ENCODE measurements at places on chromosomes 5 and 9.

- no peak for DNase-seq
Measured at GRCh38 chr5:124712731-124713305, 33.6 kb downstream of the ZNF608 start.

DNA sequence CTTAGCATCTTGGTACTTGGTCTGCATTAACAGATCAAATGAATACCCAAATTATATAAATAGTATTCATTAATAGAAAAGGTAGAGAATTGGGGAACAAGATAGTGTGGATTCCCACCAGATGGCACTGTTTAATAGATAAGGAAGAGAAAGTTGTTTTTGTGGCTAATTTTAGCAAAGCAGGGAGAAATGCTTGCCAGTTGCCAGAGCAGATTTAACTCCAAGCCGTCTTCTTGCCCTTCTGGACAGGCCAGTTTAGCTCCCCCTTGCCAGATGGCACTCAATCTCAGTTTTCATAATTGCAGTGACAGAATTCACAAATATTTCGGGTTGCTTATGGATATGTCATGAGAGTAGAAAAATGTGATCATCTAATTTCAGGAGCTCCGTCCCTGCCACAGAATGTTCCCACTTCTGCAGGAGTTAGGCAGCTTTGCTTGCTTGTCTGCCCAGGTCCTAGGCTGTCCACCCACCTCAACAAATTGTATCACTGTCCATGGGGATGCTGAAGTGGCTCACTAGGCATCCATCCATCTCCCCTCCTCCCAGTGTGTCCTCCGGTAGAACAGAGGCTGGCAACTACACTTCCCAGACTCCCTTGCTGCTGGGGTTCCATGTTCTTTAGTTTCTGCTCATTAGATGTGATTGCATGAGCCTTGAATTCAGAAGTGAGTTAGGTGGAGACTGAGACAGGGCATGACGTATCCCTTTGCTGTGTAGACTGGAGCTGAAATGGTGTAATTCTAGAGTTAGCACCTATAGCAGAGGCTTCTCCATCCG is 11.8 kb upstream of the HEXB start:
- peak; percentile 14 for DNase-seq

GRCh38 chr5:142171270-142171669 is 62.7 kb downstream of the NDFIP1 start:
- DNase-seq: no peak

DNA sequence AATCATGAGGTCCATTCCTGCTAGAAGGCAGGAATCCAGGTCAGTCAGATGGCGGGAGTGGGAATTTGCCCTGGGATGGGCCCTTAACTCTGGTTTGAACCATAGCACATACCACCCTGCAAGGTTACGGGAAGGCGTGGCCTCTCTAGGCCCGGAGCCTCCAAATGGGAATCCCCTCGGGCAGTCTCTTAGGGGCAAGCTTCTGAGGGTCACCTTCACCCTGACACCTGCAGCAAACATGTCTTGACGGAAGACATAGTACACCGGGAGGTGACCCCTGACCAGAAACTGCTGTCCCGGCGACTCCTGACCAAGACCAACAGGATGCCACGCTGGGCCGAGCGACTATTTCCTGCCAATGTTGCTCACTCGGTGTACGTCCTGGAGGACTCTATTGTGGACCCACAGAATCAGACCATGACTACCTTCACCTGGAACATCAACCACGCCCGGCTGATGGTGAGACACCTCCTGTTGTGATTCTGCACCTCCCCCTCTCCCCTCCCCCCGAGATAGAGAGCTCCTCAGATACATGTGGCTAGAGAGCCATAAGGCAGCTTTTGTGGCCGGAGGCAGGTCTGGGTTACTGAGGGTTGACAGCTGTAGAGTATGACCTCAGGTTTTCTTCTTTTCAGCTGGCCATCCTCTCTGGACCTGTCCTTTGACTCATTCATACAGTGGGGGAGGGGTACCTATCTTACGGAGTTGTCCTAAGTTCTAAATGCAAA is 957 bp downstream of the PRELID1 start:
- peak; percentile 36 for DNase-seq

GRCh38 chr5:42759456-42759855 is 2.8 kb downstream of the CCDC152 start:
- DNase-seq: no peak

GRCh38 chr9:107219486-107220077 is 63.5 kb upstream of the RAD23B start:
- no peak for DNase-seq

GRCh38 chr5:18761801-18762200 is 1127.5 kb downstream of the TAF11L14 start:
- DNase-seq: no peak

- DNase-seq: no peak
Measured at GRCh38 chr9:137740312-137740711, 121.5 kb downstream of the EHMT1 start.

DNA sequence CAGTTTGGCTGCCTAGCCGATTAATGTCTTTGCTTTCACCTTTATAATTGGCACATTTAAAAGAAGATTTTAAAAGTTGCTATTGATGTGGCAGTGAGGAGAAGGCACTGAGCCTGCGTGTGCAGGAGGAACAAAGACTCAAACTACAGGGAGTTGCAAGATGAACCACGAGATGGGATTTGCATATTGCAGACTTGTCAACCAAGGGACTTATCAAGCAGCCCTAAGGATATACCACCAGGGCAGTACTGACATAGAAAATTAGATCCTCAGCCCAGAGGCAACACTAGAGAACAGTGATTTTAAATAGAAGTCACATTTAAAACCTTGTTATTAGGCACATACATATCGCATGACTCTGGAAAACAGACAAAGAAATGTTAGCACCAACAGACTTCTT is 342.6 kb downstream of the GLIS3 start:
- no peak for DNase-seq

- DNase-seq: no peak
Measured at GRCh38 chr5:16992006-16992405, 55.9 kb upstream of the MYO10 start.

DNA sequence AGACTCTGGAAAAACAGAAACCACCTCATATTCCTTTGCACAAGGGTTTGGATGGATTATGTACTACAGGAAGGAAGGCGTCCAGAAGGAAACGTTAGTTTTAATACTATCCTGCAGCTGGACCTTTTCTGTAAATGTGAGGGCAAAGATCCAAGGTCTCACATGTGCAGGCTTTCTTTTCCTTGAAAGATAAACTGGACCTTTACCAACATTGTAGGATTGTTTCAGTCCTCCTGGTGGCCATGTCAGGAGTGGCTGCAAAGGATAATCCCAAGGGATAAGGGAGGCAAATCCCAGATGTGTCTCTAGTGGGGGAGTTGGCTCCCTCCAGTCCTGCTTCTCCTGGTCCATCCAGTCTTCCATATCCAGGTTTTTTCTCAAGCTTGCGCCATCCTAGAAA is 397.5 kb downstream of the HTR1A start:
- DNase-seq: no peak

DNA sequence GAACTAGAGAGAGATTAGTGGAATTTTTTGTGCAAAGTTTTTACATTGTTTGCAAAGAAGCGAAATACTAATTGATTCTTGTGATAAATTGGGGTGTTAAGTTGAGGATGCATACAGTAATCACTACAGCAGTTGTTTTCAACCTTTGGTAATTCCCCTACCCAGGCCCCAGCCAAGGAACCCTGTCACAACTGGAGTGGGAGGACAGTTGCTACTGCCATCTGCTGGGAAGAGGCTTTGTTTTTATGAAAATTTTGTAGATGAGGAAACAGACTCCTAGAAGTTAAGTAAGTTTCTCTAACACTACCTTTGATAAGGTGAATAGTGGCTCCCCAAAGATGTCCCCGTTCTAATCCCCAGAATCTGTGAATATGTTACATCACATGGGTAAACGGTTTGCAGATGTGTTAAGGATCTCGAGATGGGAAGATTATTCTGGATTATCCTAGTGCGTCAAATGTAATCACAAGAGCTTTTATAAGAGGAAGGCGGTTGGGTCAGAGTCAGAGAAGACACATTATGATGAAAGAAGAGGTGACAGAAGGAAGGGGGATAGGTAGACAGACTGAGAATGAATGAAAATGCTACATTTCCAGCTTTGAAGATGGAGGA is 34.0 kb upstream of the PPP1R2B start:
- no peak for DNase-seq

DNA sequence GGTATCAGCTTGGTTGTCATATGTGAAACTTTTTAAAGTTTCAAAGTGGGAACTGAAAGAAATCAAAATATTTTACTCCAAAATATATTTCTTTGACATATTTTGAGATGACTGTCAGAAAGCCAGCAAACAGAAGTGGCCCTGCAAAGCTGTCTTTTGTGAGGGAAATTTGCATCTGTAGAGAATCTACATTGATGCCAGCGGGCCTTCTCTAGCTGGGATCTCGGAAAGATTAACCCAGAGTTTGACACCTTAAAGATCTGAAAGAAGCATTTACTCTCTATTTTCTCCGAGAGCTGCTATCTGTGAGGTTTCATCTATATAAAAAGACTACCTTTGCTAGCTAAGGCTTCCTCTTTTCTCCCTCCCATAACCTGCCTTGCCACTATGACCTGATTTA is 303.6 kb downstream of the FBXL17 start:
- DNase-seq: no peak

GRCh38 chr5:1860949-1861348 is 21.8 kb downstream of the IRX4 start:
- no peak for DNase-seq

DNA sequence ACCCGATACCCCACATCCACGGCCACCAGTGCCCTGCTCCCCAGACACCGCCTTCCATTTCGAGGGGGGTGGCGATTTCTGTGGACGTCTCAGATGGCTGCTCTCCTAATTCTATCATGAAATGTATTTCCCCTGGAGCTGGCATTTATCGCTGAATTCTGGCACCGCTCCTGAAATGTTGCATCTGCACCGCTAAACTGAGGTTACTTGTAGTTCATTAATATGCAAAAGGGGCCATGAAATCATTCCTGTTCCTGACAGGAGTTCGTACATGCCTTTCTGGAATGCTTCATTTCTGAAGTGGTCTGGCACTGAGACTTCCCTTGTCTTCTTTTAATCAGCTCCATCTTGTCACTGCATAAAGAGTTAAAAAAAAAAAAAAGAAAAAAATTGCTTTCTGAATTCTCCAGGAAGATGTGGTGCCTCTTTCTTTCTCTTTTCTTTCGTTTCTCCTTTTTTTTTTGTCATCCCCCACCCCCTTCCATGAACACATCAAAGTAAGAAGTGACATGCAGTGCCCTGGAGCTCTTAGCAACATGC is 97.7 kb upstream of the SMARCA2 start:
- DNase-seq: no peak

DNA sequence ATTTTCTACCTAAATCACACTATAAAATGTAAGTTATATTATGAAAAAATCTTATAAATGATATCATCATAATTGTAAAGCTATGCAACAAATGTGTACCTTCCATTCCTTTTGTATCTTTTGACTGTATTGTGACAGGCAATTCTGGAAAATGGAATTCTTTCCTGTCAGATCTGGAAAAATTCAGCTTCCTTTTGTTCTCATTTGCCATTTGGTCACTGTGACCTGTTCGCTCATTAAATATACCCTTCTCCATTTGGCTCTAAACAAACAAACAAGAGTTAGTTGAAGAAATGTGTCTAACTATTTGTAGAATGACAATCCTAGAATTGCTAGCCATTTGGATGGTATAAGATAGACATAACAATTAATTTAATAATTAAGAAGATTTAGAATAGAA is 62.7 kb downstream of the CDKL3 start:
- no peak for DNase-seq

DNA sequence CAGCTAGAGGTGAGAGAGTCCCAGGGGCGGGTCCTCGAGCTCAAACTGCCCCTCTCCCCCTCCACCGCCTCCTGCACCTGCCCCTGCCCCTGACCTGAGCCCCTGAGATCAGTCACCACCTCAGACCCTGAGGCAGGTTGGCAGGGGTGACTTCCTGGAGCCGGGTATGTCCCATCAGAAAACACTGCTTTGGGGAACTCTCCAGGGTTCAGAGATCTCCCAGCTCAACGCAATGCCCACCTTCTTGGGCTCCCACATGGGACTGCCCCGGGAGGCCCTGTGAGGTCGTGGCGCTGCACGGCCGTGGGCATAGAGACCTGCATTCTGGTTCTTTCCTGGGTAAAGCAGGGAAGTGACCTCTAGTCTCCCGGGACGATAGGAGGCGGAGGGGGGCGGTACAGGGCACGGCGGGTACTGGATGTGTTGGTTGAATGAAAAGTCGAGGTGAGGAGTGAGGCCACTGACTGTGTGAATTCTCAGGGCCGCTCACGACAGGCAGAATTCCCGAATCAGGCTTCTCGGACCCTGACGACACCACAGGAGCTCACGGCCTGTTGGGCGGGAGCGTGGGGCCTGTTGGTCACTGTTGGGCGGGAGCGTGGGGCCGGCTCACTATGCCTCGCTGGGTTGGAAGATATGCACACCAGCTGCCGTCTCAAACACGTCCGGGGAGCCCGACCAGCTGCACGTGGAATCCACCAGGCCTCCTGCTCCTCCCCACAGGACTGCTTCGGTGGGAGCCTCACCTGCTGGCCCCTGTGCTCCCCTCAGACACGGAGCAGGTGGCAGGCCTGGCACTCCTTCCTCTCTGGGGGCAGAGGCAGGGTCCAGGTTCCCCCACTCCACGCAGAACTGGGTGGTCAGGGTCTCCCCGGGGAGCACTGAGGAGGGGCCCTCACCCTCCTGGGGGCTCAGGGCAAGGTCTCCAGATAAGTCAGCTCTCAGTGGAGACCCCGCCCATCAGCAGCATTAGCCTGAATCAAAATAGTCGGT is 178.0 kb upstream of the PPP1R26 start:
- DNase-seq: no peak

DNA sequence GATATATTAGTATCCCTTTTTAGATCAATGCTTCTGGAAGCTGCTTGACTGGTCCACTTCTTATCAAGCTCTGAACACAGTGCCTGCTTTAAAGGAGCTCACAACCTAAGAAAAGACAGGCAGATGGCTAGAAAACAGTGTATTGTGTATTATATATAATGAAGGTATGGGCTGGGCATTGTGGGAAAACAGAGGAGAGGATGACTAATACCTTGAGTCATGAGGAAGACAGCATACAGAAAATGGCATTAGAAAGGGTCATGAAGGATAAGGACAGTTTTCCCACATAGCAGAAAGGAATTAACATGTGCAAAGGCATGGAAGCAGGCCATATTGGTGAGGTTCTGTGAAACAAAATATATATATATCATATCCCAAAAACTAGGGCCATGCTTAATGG is 309.6 kb downstream of the MLLT3 start:
- no peak for DNase-seq

GRCh38 chr9:37327553-37327952 is 94.9 kb upstream of the GRHPR start:
- no peak for DNase-seq
